ENCODE measurements at places on chromosomes 16 and 17.

DNA sequence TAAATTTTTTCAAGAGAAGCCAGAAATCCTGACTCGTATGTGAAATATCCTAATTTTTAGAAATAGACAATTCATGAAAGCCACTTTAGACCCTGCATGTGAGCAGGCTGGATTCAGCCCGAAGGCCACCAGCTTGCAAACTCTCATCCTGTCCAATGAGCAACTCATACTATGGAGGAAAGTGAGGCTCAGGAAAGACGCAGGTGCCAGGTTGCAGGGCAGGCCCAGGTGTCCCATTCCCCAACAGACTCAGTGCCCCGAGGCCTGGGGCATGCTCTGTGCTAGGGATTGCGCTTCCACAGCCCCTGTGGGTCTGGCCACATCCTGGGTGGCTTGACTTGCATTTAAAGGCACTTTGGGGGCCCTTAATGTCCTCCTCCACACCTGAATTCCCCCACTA lies 16.7 kb upstream of the RASD1 start:
- no peak for DNase-seq

- no peak for DNase-seq
Measured at GRCh38 chr17:57939797-57940196, 15.4 kb downstream of the CUEDC1 start.

DNA sequence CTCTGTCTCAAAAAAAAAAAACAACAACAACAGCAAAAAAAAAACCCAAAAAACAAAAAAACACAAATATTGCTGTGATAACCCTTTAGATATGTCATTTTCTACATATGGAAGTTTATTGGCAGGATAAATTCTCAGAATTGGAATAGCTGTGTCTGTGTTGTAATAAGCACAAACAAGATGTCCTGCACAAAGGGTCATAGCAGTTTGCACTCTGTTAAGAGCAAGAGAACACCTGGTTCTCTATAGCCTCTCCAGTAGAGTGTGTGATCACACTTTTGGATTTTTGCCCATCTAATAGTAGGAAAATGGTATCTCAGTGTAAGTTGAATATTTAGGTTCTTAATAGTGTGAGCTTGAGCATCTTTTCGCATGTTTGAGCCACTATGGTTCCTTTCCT lies 60.4 kb downstream of the USP43 start:
- DNase-seq: no peak

DNA sequence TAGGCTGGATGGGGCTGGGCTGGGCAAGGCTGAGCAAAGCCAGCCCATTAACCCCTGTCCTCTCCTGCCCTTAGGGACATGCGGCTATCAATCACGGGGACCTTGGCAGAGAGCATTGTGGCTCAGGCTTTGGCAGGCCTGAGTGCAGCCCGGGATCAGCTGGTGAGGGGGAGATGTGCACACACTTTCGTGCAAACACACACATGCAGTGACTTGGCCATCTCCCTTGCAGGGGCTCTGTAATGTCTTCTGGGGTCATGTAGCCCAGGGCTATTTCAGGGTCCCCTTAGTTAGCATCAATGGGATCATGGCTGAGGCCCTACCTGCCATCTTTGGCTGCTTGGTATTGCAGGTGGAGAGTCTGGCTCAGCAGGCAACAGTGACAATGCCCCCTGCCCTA lies 6.9 kb downstream of the CARMIL2 start:
- DNase-seq: no peak

DNA sequence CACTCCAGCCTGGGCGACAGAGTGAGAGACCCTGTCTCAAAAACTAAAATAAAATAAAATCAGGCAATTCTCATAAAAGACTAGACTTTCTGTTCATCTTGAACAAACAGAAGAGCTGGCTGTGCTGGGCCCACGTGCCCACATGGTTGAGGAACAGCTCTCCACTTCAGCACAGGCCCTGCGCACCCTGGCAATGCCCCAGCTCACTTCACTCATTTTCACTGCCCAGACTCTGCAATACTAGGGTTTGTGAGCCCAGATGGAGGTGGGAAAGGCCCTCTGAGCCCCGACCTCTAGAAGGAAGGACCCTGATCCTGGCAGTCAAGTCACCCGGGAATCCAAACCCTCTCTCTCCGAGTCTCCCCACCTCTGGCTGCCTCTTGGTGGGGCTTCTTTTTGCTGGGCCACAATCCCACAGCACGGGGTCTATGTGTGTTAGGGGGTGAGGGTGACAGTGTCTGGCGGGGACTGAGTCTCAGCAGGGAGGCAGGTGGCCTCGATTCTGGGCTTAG lies 14.8 kb downstream of the MYLK3 start:
- no peak for DNase-seq

DNA sequence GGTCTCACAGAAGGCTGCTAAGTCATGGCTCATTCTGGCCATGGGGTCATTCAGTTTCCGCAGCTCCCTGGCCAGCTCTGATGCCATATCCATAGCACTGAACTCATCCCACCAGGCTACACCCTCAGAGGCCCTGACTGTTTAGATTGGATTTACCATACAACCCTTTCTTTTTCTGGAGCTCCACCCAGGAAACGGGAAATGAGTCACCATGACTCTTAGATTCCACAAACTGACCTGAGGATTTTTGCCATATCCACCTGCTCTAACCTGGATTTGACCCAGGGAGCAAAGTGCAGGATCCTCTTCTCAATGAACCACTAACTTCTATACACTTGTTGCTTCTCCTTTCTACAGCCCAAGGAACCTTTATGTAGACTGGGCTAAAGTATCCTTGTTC lies 20.3 kb upstream of the CALB2 start:
- DNase-seq: peak; percentile 69

- DNase-seq: no peak
Measured at GRCh38 chr16:70577256-70577698, 53.7 kb downstream of the SF3B3 start.
